Head of caudate nucleus (tissue), 42 donors: ENCODE measurements at places on chromosomes 1 and 21.

DNA sequence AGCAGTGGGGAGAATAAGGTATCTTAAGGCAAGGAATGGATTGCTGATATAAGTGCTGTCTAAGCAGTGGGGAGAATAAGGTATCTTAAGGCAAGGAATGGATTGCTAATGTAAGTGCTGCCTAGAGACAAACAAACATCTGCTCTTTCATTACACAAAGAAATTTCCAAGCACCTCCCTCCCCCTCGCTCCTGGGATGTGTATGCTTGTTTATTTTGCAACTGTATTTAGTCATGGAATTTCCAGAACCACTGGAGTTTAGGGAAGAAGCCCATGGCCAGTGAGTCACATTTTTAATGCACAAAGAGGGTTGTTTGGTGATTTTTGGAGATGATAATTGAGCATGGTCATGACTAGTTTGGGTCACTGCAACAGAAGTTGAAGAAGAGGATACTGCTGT lies 21.5 kb downstream of the PDPN start:
- DNase-seq: no peak

DNA sequence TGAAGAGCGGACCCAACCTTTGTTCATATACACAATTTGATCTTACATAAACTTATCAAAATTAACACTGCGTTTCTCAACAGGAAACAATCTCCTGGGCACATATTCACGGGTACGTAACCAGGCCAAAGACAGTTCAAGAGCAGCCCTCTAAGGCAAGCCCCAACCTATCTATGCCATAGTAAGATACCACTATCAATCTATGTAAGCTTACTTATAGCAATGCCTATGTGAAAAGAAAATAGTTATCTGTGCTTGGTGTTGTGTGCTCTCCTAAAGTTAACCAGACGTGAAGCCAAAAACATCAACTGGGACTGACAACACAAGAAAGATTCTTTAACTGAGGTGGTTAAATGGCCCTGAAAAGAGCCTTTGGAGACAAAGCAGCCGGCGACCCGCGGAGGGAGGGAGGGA lies 49.4 kb upstream of the BOLA1 start:
- DNase-seq: no peak

GRCh38 chr1:12447307-12447706 lies 170.7 kb downstream of the DHRS3 start:
- no peak for DNase-seq

DNA sequence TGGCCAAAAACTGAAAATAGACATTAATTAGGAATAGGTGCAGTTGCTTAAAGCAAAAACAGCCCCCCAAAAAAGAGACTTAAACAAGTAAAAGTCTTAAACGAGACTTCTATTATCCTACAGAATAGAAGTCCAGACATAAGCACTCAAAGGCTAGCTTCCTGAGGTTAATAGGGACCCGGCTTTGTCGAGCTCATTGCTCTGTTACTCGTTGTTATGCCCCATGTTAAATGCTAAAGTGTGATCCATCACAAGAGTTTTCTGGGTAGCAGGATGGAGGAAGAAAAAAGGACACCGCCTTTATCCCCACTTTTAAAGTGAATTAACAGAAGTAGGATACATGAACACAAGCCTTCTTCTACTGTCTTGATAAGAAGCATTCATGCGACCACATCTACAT lies 10.6 kb downstream of the CD1D start:
- no peak for DNase-seq

GRCh38 chr1:222711319-222712252 lies 705 bp downstream of the AIDA start:
- DNase-seq: peak; percentile 51

- no peak for DNase-seq
Observed at GRCh38 chr1:3992103-3992556, 92.1 kb upstream of the C1orf174 start.

GRCh38 chr1:156115514-156116374 lies 1.2 kb downstream of the LMNA start:
- DNase-seq: peak; percentile 49

GRCh38 chr1:79235301-79236002 lies 228.9 kb upstream of the ADGRL4 start:
- no peak for DNase-seq

GRCh38 chr1:171470726-171471125 lies 14.6 kb upstream of the PRRC2C start:
- no peak for DNase-seq

DNA sequence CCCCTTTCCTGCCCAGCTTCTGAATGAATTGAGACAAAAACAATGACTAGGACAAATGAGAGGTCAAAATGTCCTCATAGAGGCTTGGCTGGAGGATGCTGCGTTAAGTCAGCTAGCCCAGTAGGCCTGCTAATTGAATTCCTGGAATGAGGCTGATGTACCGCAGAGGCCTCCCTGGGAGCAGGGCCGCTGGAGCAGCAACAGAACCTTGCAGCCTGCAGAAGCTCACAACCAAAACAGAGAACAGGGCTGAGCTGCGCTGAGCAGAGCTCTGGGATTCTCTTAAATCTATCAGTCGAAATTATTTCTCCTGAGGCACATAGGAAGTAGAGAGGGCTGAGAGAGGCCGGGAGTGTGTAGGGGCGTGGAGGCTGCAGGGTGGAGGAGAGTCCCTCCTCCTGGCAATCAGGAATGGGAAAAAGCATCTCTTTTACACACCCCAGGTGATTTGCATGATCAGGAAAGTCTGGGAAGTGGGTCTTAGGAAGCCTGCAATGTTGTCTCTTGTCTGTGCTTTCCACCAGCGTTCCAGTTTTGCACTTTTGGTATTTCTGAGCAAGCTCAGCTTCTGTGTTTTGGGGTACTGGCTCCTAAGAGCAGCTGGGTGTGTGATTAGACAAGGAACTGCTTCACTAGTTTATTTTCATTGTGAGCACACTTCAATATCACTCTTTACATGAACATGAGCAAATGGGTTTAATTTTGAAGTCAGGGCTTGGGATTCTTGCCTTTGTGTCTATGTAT lies 66.5 kb downstream of the RYR2 start:
- no peak for DNase-seq

GRCh38 chr1:111412839-111413238 lies 14.7 kb downstream of the OVGP1 start:
- DNase-seq: no peak

DNA sequence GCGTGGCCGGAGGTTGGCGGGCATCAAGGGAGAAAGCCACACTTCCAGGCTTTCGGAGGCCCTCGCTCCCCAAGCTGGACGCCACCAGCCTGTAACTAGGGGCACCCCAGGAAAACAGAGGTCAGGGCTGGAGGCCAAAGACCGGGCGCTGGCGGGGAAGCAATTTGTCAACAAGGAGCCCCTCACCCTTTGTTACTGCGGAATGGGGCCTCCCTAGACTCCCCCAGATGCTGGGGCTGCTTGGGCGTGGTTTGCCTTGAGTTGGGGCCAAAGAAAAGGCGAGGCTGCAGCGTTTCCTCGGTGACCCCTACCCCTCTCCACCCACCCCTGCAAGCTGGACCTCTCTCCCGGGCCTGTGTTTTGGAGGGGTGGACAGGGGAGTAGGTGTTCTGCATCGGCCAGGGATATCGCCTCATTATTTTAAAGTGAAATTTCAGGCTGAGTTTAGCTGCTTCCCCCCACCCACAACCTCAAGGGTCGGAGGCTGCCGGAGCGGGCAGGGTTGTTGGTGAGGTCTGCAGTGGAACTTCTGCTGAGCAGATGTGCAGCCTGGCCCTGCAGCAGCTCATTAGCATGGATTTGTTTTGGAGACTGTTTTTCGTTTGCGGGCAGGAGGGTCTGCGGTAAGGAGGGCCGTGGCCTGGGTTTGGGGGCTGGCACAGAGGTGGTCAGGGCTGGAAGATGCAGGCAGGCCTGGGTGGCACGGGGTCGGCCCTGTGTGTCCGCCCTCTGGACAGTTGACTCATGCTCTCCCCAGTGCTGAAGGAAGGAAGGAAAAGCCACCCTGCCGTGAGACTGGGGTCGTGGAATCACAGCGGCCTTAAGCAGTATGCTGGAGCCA lies 1.5 kb downstream of the NBL1 start:
- DNase-seq: no peak

GRCh38 chr1:198030682-198031081 lies 113.5 kb downstream of the LHX9 start:
- DNase-seq: no peak

DNA sequence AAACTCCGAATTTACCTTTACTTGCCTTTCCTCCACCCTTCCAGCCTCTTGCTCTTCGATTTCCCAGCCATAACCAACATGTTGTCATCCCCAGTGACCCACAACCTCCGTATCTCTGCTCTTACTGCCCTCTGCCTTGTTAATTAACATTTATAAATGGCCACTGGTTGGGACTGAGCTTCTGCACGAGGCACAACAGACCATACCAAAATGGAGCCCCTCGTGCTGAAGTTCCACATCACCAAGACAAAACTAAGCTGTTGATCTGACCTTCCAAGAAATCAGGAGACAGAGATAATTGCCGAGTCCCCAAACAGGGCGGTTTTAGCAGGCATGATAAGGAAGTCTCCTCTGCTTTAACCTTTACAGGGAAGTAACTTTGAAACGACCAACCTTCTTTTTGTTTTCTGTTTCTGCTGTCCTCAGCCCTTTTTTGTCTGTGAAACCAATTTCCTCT lies 71.9 kb downstream of the NMNAT2 start:
- no peak for DNase-seq

DNA sequence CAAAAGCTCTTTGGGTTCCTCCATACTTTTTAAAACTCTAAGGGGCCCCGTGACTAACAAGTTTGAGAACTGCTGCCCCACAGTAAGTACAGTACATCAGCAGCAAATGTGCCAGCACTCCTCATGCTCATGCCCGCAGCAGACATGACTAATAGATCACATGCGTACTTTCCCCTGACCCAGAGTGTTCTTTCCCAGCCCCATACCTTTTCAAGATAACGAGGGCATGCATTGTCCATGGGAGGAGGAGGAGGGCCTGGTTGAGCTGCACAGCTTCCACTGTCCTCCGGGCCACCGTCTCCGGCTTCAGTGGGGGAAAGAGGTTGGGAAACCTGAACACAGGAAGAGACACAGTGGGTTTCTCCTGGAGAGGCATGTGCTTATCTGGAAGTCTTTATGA lies 45.5 kb downstream of the DHRS3 start:
- DNase-seq: no peak

- DNase-seq: no peak
Observed at GRCh38 chr1:3369446-3370076, 84.9 kb upstream of the ARHGEF16 start.

DNA sequence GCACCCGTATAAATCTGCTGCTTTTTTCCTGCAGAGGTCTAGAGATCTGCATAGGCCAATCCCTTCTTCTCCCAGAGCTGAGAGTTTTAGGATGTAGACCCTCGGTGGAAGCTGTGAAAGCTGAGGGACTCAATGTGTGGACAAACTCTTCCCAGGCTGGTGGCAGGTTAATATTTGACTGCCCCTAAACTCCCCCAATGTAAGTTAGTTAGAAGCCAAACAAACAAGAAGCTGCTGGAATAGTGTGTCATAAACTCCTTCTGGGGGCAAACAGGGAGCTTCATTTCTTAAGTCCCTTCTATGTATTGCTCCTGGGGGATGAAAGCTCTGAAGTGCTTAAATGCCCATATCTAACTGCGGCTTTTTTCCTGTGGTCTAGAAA lies 72.3 kb downstream of the SCMH1 start:
- no peak for DNase-seq

GRCh38 chr1:155064111-155064831 lies 731 bp downstream of the EFNA4 start:
- DNase-seq: no peak

DNA sequence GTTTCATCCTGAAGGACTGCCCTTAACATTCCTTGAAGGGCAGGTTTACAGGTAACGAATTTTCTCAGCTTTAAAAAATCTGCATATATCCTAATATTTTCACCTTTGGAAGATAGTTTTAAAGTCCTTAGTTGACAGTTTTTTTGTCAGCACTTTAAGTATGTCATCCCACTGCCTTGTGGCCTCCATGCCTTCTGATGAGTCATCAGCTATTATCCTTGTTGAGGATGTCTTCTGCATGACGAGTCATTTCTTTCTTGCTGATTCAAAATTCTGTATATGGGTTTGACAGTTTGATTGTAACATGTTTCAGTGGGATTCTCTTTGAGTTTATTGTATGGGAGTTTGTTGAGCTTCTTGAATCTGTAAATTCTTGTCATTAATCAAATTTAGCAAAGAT lies 500.6 kb downstream of the DISC1 start:
- no peak for DNase-seq

GRCh38 chr1:116769104-116769452 lies 14.8 kb downstream of the CD2 start:
- DNase-seq: no peak

- no peak for DNase-seq
Observed at GRCh38 chr1:64135462-64136223, 67.8 kb upstream of the UBE2U start.

DNA sequence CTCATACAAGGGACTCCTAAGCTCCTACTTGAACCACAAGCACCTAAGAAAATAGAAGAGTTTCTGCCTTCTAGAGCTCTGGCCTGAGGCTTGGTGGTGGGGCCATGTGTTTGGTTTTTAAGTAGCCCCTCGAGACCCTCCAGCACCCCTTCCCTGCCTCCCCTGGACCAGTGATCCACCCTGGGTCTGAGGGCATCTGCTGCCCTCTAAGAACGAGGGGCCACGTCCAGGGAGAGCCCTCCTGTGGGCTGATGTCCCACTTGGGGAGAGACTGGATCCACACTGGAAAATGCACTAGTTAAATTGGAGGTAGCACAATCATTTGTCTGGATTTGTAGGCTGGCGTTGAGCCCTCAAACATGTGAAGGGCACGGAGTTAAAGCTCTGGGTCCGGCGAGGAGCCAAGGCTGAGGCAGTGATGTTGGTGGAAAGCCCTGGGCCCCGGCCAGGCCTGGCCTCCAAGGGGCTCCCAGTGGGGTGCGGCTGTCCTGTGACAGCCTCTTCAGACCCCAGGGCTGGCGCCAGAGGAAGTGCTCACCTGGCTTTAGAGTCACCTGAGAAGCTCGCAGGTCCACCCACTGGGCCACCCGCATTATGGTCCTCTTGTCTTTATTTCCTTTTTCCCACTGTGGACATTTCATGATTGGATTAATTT lies 65.2 kb downstream of the SLC37A1 start:
- no peak for DNase-seq

- DNase-seq: no peak
Observed at GRCh38 chr1:226666692-226667091, 72.4 kb downstream of the ITPKB start.

GRCh38 chr21:23960769-23961168 lies 1646.5 kb downstream of the MRPL39 start:
- DNase-seq: no peak

- peak; percentile 79 for DNase-seq
Observed at GRCh38 chr1:39892601-39893595, 8.8 kb downstream of the MYCL start.

GRCh38 chr1:53111073-53111556 lies 31.3 kb downstream of the SLC1A7 start:
- no peak for DNase-seq

GRCh38 chr1:95033843-95034242 lies 38.9 kb downstream of the ALG14 start:
- DNase-seq: no peak

GRCh38 chr1:214427871-214428277 lies 123.5 kb downstream of the PTPN14 start:
- DNase-seq: no peak

DNA sequence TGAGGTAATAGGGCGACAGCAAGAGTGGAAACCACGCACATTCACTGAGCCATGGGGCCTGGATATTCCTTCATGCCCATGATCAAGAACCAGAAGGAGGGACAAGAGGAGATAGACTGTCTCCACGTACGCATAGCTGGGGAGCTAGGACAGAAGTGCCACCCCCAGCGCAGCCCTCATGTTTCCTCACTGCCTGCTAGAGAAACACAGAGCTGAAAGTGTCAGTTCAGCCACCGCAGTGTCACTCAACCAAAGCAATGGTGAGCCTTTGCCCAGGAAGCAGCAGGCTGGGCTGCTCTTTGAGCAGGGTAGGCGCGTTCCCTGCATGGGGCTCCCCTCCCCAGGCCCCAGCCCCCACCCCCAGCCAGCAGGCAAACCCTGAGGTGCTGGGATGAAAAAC lies 68.5 kb downstream of the STUM start:
- no peak for DNase-seq
